ENCODE measurements at places on chromosomes 2 and 18.

- no peak for DNase-seq
Observed at GRCh38 chr2:140744379-140744778, 1386.4 kb downstream of the LRP1B start.

- DNase-seq, result no peak
Observed at GRCh38 chr2:187215532-187216240, 232.4 kb downstream of the CALCRL start.

DNA sequence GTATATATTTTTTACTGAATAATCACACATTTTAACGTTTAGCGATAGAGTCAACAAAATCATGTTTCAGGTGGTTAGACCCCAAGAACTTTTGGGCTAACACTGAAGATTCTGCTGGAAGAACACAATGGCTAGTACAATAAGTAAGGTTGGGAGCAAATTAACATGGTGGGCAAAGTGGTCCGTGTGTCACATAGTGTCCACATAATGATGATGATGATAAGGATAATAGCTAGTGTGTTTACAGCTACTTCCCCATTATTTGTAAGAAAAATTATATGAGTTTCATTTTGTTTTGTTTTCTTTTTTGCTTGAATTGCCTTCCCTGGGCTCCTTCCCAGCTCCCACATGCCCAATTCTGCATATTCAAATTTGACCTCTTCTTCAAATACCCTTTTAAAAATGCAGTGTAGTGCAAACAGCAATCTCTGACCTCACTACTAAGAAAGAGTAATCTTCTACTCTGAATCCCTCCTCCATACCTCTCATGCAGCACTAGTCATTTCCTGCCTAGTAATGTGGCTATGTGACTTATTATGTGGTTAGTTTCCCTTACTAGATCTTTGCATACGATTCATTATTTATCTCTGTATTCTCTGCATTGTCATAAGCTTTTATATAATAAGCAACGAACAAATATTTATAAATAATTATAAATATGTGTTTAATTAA lies 16.9 kb upstream of the VPS54 start:
- DNase-seq, result peak; percentile 40

DNA sequence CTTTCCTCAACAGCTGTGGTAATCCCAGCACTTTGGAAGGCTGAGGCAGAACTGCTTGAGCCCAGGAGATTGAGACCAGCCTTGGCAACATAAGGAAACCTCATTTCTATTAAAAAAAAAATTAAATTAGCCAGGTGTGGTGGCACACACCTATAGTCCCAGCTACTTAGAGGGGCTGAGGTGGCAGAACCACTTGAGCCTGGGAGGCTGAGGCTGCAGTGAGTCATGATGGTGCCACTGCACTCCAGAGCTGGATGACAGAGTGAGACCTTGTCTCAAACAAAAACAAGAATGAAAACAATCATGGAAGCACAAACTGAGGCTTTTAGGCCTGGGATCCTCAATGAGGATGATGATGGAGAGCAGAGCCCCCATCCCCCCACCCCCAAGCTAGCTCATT lies 19.8 kb downstream of the GAREM1 start:
- no peak for DNase-seq

GRCh38 chr2:62116983-62117382 lies 78.9 kb upstream of the B3GNT2 start:
- DNase-seq, result no peak
